Activated naive CD8-positive, alpha-beta T cell treated with anti-CD3 and anti-CD28 coated beads, Interleukin-2, amount 10 ng/mL, durations not matched to agents 7 days and 5 days (primary cell): ENCODE measurements at places on chromosomes 4 and X. TPM values are rescaled to one million over a fixed set of nuclear protein-coding genes. Genes with fewer than 3 reads are reported as not detected.

Gene PCDH10
- not detected for total RNA-seq

Gene VSIG4
- total RNA-seq: 0.48 TPM

GRCh38 chr4:112951362-112952312, 97.8 kb upstream of the ANK2 start:
- no peak for DNase-seq

DNA sequence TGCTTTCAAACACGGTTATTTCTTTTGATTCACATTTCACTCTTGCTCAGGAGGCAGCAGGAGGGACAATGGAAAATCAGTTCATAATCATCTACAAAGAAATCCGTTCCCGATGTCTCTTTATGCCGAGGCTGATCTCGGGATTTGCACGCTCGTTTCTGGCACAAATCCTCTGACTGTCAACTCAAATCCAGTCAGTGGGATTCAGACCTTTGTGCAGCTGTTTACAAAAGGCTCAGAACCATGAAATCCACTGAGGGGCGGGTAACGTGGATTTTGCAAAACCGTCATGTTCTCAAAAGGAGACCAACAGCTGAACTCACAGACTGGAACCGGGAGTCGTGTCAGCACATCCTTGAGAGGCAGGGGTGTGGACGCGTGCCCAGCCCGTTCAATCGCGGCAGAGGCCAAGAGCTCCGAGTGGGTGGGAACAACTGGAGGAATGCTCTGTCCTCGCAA, 46.4 kb downstream of the ACOX3 start:
- no peak for DNase-seq

DNA sequence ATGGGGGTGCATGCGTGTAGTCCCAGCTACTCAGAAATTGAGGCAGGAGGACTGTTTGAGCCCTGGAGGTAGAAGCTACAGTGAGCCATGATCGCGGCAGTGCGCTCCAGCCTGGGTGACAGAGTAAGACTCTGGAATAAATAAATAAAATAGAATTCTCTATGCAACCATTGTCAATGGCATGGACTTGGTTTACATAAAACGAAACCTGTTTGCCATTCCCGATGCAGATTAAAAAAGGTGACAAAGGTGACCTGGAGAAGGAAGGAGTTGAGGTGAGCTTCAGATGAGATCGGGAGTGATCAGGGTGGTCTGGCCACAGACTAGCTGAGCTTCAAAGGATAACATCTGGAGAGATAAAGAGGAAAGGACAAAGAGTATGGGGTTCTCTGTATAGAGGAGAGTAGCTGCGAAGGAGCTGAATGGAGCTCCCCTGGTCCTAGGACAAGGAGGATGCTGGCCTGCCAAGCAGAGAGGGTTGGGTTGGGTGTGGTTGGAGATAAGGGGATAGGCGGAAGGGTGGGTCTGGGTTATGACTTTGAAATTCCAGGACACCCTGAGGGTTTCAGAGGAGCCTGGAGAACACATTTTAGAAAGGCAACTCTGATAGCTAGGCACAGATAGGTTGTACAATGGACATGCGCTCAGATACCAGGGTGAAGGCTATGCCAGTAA, 98.6 kb downstream of the RBM47 start:
- no peak for DNase-seq
